ENCODE measurements at places on chromosomes 6 and 20.

- no peak for DNase-seq
These were observed 833 bp downstream of the RAB5IF start for GRCh38 chr20:36606158-36607066.

- DNase-seq, result no peak
These were observed 156.5 kb upstream of the FOXA2 start for GRCh38 chr20:22740829-22741228.

DNA sequence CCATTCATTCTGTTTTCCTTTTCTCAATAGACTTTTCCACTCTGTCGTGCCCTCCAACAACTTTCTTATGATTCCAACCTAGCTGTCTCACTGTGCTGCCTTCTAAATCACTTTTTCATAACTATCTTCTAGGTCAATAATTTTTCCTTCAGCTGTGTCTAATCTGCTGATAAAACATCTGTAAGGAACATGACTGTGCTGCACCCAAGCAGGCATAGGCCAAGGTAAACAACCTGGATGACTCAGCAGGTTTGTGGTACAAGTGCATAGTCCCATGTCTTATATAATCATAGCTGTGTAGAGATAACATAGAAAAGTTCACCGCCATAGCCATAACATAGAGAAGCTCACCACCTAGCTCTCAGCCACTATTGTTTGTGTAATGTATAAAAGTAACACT lies 332.3 kb downstream of the PLCB1 start:
- DNase-seq, result no peak

- peak; percentile 87 for DNase-seq
These were observed 24.8 kb downstream of the C6orf15 start for GRCh38 chr6:31087494-31088089.

DNA sequence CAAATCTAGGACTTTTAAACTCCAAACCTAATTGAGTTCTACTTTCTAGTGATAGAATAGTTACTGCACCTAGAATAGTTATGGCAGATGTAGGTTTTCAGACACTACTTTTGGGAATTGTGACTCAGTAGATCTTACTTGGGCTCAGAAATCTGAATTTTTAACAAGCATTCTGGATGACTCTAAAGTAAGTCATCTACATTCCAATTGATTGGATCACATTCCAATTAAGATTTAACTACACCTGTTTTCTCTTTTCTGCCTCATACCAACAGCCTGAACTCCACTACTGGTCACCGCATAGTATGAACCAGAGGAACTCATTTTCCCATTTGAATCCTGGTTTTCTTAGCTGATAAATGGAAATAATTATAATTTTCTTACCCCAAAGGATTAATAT lies 49.5 kb upstream of the TFAP2D start:
- DNase-seq, result no peak

DNA sequence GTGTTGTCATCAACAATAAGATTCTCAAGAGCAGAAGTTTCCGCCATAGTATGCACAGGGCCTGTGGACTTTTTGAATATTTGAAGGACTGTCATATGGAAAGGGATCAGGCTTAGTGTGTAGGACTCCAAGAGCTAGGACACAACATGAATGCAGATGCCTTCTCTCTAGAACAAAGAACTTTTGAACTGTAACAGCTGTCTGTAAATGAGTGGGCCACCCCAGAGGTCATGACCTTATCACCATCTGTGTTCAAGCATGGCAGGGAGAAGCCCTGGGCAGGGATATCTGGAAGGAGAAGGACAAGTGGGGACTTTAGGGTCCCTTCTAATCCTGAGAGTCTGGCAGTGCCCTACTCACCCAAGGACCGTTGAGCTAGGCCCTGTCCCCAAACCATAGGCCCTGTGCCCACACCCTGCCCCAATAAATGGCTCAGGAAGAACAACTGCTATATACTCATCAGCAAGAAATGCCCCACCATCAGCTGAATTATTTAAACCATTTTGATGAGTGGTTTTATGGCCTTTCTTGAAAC lies 70.6 kb downstream of the MTHFD1L start:
- DNase-seq, result no peak

GRCh38 chr6:136769124-136769523 lies 23.2 kb downstream of the MAP3K5 start:
- DNase-seq, result no peak

DNA sequence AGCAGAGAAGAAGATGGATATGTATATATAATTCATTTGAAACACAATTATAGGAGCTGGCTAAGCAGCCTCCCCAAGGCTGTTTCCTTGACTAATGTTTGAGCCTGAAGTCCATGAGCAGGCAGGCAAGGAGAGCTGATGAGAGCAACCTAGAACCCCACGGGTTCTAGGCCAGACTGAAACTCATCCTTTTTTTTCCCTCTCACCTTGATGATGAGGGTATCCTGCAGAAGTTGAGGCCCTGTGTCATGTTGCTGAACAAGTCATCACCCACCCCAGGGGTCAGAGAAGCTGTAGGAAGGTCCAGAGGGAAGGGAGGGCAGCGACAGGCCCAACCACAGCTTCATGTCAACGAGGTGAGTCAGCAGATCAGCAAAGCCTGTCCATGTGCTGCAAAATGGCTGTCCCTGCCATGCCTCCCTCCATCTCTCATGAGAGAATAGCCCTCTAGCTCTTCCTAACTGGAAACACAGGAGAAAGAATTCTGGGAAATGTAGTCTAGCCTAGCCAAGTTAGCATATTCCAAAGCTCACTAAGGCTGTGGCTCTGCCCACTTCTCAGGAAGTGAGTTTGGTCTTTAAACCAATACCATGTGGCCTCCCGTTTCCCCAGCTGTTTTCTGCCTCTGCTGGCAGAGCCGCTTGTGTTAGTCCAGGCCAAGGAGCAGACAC lies 91.3 kb upstream of the DTNBP1 start:
- peak; percentile 92 for DNase-seq

DNA sequence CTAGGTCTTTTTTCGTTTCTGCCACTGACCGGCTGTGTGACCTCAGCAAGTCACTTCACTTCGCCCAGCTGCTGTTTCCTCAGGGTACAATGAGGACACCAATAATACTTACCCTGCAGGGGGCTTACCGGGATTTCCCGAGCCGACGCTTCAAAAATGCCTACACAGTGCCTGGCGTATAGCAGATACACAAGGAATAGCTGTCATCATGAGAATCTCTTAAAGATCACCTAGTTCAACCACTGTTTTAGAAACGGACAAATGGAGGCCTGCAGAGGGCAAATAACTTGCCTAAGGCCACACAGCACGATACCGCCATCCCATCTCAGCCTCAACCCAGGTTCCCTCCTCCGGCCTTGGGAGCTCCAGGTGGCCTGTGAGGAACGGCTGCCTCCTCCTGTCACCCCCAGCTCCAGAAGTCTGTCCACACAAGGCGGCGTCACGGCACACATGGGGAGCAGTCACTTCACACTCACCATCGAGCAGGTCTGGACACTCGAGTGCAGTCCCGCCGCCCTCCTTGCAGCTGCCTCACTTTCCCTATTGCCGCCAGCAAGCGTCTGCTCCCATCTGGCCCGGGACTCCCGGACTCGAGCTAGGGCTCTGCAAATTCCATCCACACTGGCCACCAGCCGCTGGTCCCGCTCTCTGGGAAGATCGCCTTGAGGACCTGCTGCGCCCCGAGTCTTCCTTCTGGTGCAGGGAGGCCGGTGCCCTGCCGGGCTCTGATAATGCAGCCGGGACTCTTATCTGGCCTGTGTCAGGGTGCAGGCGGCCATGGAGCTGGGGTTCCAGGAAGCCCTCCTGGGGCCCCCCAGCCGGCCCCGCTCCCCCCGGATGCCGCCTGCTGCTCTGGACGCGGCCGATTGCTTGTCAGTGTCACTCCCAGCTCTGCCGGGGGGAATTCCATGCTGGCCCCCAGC lies at the start of gene RIPOR3:
RIPOR3 (minus strand) TSS at position 893 of the 923 bp plus-strand sequence; CDS start at position 479, 414 bp downstream.
- no peak for DNase-seq

DNA sequence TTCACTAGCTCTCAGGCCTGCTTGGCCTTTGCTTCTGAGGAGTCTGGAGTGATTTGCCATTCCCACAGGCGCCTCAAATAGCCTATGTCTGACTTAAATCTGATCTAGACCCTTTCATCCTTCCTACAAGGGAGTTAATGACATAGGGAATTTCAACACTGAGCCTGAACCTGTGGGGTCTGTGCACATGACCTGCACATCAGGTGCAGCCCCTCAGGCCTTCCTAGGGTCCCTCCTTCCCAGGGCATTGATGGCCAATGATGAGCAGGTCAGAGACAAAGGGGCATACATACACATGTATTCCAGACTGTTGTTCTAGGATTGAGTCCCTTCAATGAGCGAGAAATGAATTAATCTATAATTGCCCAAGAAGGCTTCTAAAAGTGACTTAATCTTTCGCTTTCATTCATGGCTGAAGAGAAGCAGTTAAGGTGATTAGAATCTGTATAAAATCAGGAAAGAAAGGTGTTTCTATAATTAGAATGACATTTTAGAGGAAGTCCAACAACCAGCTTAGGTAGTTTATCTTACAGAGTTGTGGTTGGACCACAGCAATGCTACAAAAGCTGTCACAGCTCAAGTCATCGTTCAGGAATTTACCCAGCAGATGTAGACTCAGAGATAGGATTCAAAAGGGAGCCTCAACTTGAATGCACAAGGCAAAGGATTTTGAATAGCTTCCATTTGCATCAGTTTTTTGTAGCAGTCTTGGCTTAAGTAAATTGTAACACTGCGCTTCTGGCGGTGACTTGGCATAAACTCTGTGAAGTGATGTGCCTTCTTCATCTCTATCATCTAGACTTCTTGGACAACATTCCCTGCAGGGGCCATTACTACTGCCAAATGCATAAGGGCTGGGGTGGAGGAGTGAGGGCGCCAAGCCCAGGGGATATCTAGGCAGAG lies 27.0 kb upstream of the TBC1D7 start:
- peak; percentile 95 for DNase-seq

GRCh38 chr6:165652766-165653165 lies 10.3 kb downstream of the PDE10A start:
- DNase-seq, result no peak

GRCh38 chr20:49668181-49668877 lies 45.3 kb downstream of the B4GALT5 start:
- no peak for DNase-seq

DNA sequence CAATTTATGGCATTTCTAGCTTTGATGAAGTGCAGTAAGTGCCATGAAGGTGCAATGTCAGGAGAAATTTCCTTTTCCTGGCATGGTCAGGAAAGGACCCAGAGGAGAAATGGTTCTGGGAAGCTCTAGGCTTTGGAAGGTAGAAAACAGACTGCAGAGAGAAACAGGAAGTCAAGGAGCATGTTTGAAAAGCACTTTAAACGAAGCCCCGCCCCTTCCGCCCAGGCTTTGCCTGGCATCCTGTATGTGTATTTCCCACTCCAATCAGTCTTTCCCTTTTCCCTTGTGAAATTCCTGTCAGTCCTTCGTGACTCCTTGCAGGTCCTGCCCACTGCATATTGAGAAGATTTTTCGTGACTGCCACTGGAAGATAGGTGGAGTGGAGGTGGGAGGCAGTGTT lies 320.9 kb upstream of the SASH1 start:
- DNase-seq, result no peak

- no peak for DNase-seq
These were observed 12.2 kb downstream of the BRD2 start for GRCh38 chr6:32980488-32981038.

DNA sequence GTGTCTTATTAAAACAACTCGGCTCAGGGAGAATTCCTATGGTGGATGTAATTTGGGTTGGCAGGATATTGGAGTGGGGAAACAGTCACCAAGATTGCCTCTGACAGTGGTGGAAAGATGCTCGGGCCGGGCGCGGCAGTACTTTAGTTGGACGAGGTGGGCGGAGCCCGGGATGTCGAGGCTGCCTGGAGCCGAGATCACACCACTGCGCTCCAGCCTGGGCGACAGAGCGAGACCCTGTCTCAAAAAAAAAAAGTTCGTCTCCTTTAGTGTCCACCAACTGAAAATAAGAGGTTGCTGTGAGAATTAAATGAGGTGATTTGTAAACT lies 621 bp downstream of the NOL7 start:
- DNase-seq, result peak; percentile 29

GRCh38 chr20:59821788-59822187 lies 111.6 kb downstream of the SYCP2 start:
- no peak for DNase-seq

DNA sequence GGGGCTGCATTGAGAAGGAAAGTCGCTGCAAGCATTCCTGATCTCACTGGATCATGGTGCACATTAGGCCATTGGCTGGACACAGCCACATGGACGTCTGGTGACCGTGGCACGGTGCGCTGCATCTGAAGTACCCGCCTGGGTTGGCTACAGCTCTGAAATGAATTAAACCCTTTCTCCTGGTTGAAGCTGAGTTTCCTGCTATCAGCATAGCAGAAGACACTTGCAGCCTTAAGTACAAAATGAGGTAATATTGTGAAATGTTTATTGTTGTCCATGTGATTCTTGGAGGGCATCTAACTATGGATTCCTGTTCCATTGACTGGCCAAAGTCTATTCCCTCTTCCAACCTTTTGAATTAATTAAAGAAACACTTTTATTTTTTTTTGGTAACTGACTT lies 89.8 kb upstream of the ADTRP start:
- no peak for DNase-seq

DNA sequence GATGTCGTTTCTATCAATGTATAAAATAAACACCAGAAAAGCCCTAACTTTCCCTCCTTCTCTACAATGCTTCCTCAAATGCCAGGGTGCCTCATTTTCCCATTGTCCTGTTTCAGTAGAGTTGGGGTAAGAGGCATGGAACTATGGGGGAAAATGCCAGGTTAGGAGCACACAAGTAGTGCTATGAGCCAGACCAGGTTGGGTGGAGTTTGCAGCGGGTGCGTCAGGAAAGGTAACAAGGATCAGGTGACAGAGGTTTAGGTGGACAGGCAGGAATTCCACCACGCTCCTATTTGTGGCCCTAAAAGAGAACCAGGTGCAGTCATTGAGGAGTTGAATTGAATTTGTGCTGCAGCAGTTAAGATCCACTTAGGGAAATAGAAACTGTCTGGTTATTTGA lies 36.5 kb downstream of the SYTL3 start:
- DNase-seq, result no peak

DNA sequence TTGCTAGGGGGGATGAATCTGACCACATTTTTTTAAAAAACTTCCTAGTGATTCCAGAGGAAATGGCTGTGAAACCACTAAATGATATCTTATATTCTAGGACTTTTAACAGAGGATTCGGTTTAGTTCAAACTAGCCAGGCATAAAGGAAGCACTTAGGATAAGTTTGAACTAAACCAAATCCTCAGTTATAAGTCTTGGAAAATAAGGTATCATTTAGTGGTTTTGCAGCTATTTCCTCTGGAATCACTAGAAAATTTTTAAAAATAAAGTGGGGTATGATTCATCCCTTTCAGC lies 327.9 kb upstream of the QKI start:
- peak; percentile 42 for DNase-seq

DNA sequence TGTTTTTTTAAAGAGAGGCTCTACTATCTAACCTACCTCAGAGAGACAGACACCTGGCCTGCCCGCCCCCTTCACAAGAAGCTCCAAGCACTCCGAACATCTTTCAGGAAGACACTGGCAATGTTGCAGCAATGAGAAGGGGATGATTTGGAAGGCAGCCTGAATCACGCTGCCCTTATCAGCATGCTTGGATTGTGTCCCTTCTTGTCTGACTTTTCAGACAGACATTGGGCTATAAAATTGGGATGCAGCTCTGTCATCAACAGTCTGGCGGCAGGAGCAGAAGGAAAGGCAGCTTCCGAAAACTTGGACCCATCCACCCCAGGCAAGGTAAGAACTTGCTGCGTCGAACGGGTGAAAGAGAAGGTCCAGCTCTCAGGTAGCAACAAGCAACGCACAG lies 56.0 kb downstream of the CDK5RAP1 start:
- DNase-seq, result no peak

Data from fibroblast of skin of scalp (primary cell).